ENCODE measurements at places on chromosomes 6 and 20. TPM values are rescaled to one million over a fixed set of nuclear protein-coding genes. Genes with fewer than 3 reads are reported as not detected.

EPPIN gene
- total RNA-seq, result not detected

COL9A3 gene
- 0.65 TPM for total RNA-seq

ULBP2 gene
- total RNA-seq, result 8.0 TPM

PSMB8 gene
- total RNA-seq, result 34.3 TPM

GPLD1 gene
- total RNA-seq, result 0.19 TPM

AHCY gene
- 128 TPM for total RNA-seq

KCNQ5 gene
- under 0.01 TPM for total RNA-seq

SF3B5 gene
- 144 TPM for total RNA-seq

CD24 gene
- total RNA-seq, result 2.3 TPM

MCHR2 gene
- not detected for total RNA-seq

SPATS1 gene
- not detected for total RNA-seq

HLA-DPA1 gene
- 0.33 TPM for total RNA-seq

C20orf202 gene
- 0.33 TPM for total RNA-seq

SLC24A3 gene
- total RNA-seq, result not detected

FOXC1 gene
- total RNA-seq, result 14.1 TPM

ESR1 gene
- under 0.01 TPM for total RNA-seq

PXDC1 gene
- total RNA-seq, result 96.6 TPM

MTFR2 gene
- 4.8 TPM for total RNA-seq

Data from vein endothelial cell (primary cell).